ENCODE measurements at places on chromosomes 7 and 10. TPM values are rescaled to one million over a fixed set of nuclear protein-coding genes. Genes with fewer than 3 reads are reported as not detected.

Gene MEOX2
- total RNA-seq: not detected

Gene GRID2IP
- not detected for total RNA-seq

Gene AKR1C2
- 0.44 TPM for total RNA-seq

Gene FXYD4
- not detected for total RNA-seq

Gene MBL2
- total RNA-seq: not detected

Gene SKIDA1
- 0.13 TPM for total RNA-seq

Gene SFTPA2
- 3.4 TPM for total RNA-seq

Gene MDFIC
- 39.0 TPM for total RNA-seq

Gene SMKR1
- 1.3 TPM for total RNA-seq

GRCh38 chr7:70480927-70481569, 650.9 kb upstream of the GALNT17 start:
- no peak for DNase-seq

- no peak for DNase-seq
Measured at GRCh38 chr10:52143338-52143737, 170.7 kb upstream of the DKK1 start.

GRCh38 chr7:77428777-77429231, 12.7 kb upstream of the GSAP start:
- DNase-seq: no peak

DNA sequence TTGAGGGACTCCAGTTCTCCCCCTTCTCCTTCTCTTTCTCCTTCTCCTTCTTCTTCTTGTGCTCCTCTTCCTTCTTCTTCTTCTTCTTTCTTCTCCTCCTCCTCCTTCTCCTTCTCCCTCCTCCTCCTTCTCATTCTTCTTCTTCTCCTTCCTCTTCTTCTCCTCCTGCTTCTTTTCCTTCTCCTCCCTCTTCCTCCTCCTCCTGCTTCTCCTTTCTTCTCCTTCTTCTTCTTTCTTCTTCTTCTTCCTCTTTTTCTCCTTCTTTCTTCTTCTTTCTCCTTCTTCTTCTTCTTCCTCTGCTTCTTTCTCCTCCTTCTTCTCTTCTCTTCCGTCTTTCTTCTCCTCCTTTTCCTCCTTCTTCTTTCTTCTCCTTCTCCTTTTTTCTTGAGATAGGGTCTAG, 25.6 kb upstream of the LIMK1 start:
- no peak for DNase-seq

DNA sequence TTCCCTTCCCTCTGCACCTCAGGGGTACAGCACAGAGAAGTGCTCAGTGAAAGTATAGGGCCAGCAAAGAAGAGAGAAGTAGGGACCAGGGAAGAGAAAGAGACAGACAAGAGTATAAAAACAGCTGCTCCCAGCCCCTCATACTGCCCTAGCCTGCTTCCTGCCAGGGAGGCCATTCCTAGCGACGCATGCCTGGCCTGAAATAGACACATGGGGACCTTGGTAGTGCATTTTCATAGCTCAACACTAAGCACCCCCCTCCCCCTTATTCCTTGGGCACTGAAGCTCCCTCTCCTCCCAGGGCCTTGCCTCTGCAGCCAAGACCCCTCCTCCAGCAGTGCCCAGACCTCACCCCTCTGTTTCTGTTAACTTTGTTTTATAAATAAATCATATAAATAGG, 64.7 kb downstream of the ZMIZ1 start:
- DNase-seq: no peak

- DNase-seq: no peak
Measured at GRCh38 chr10:68560943-68561864, 1.1 kb downstream of the TET1 start.

GRCh38 chr10:36647540-36647939, 477.9 kb upstream of the ANKRD30A start:
- DNase-seq: no peak

GRCh38 chr7:43586251-43586900, 3.5 kb downstream of the STK17A start:
- no peak for DNase-seq

GRCh38 chr7:87876869-87877234, 559 bp downstream of the DBF4 start:
- no peak for DNase-seq

GRCh38 chr10:70737250-70737649, 47.9 kb downstream of the TBATA start:
- no peak for DNase-seq

GRCh38 chr7:151631570-151631952, 111.9 kb upstream of the RHEB start:
- DNase-seq: peak; percentile 11

- no peak for DNase-seq
Measured at GRCh38 chr10:31963589-31963980, 35.0 kb upstream of the ARHGAP12 start.

GRCh38 chr10:120700426-120700825, 150.7 kb upstream of the WDR11 start:
- no peak for DNase-seq

DNA sequence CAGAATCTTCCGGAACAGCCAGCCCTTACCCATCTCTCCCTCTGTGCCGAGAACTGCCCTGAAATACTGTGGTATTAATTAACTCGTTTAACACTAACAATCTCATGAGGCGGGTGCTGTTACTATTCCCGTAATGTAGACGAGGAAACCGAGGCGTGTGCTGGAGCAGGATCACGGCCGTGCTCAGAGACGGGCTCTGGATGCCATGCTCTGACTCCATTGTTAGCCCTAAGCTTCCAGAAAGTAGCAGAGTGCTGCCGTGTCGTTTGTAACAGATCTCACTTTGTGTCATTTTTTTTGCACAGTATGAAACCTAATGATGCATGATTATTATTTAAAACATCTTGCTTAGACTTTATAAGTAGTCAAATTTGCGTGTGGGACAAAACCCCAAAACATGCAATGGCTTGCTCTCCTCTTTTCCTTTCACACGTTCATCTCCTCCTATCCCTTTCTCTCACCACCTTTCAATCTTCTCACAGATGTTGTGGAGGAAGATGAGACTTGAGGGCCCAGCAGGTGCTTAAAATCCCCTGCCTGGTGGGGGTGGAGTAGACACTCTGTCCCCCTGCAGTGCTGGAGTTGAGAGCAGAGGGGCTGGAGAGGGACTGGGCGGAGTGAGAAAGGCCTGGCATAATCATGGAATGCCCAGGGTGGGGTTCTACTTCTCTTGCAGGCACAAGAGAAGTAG, 482 bp upstream of the ACTR3C start:
- DNase-seq: no peak

DNA sequence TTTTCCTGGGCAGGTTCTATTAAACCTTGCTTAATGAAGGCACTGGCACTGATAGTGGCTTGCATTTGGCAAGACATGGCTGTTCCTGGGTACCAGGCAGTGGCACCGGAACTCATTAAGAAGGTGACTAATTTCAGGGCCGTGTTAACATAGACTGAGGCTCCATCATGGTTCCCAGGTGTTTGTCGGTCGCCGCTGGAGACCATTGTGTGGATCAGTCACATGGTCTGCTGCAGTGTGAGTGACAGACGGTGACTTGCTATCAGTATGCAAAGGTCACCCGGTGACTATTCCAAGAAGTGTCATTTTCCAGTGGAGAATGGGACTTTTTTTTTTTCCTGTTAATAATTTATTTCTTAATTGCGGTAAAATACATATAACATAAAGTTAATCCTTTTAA, 106.3 kb downstream of the INSYN2A start:
- DNase-seq: no peak

DNA sequence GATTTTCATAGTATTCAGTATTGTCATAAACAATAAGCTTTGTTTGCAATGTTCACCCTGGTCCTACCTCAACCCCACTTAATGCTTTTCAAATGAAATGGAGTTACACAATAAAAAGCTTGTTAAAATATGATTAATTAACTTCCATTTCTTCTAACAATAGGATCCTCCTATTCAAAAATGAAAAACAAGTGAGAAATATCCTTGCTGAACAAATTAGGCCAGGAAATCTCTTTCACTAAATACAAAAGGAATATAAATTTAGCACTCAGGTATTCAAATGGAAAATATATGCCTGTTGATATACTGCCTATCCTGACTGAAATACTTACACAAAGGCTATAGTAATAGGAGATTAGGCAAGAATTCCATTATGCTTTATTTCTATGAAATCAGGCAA, 323.4 kb upstream of the GRM3 start:
- no peak for DNase-seq

DNA sequence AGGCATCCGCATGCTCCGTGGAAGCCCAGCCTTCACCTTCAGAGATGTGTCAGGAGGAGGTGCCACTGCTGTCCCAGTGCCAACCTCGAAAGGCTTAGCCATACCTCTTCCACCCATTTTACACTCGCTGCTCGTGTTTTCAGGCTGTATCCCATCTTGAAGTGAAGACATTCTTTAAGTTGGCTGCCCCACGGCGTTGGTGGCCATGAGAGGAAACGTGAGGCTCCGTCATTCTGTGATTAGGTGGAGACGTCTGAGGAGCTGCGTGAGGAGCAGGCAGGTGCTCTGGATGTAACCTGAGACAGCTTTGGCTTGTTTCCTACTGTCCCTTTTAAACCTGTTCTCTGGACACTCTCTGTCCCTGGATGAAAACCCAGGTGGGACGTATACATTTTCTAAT, 159.9 kb upstream of the RNF32 start:
- DNase-seq: no peak

- no peak for DNase-seq
Measured at GRCh38 chr10:77031531-77032187, 605.9 kb downstream of the KCNMA1 start.

- DNase-seq: peak; percentile 92
Measured at GRCh38 chr7:2299131-2299829, 15.0 kb downstream of the SNX8 start.

- no peak for DNase-seq
Measured at GRCh38 chr10:11488126-11488525, 123.3 kb downstream of the USP6NL start.

- no peak for DNase-seq
Measured at GRCh38 chr10:17240616-17241015, 12.6 kb downstream of the VIM start.

DNA sequence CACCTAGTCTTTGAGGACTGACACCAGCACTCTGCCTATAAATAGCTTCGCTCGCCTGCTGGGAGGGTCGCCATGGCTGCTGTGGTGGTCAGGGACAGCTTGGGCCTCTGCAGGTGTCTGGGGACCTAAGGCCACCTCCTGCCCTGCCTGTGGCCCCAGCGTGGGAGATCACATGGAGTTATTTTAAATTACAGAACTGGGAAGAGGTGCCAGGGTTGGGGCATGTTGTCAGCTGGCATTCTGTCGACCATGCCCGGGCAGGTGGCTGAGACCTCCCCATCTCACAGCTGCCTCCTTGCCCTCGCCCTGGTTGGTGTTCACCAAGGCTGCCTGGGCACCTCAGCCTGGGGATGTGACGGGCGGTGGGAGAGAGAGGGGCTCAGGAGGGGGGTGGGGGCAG, 18.1 kb downstream of the SHH start:
- DNase-seq: no peak

DNA sequence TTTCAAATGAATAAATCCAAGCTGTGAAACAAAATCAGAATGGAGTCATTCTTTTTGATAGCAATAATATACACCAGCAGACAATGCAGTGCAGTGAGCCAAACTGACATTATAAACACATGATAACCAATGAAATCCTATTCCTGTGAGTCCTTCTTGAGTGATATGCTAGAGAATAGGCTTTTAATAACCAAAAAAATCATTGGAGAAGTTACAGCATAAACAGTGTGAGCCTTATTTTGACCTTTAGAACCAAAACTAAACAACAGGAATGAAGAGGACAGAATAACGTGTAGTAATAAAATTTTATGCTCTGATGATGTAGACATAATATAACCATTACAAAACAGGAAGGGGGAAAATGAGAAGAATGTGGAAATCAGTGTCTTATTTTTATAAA, 8.7 kb downstream of the HUS1 start:
- DNase-seq: no peak

DNA sequence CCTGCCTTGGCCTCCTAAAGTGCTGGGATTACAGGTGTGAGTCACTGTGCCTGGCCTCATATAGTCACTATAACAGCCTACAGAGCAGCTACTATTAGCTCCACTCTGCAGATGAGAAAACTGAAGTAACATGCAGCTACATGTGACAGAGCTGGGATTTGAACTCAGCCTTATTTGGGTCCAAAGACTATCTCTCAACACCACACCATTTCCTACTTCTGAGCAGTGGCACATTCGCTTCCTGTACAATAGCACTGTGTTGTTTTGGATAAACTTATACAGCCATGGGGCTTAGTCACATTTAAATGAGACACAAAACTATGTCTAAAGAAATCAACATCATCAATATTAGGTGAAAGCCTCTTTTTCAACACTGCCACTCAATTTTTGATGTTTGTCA, 69.8 kb upstream of the DNAJB12 start:
- DNase-seq: no peak

DNA sequence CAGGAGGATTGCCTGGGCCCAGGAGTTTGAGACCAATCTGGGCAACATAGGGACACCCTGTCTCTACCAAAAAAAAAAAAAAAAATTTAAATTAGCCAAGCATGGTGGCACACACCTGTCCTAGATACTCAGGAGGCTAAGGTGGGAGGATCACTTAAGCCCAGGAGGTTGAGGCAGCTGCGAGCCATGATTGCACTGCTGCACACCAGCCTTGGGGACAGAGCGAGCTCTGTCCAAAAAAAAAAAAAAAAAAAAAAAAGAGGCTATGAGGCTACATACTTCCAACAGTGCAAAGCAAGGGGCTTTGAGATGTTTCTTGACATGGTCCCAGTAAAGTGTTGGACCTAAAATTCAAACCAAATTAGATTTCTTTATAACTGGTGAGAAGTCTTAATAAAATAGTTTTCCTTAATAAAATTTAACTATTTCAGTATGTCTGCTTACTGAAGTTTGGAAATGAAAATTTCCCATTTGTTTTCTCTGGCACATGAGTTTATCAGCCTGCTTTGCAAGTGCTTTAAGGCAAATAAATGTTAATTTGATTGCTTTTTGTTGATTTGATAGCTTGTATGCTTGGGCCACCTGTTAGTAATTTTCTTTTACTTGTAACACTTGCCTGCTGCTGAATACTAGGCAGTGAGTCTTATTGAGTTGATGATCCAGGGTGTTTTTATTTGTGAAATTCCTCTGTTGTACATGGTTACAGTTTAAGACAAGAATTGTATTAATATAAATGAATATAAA, 16.1 kb downstream of the CALU start:
- no peak for DNase-seq

DNA sequence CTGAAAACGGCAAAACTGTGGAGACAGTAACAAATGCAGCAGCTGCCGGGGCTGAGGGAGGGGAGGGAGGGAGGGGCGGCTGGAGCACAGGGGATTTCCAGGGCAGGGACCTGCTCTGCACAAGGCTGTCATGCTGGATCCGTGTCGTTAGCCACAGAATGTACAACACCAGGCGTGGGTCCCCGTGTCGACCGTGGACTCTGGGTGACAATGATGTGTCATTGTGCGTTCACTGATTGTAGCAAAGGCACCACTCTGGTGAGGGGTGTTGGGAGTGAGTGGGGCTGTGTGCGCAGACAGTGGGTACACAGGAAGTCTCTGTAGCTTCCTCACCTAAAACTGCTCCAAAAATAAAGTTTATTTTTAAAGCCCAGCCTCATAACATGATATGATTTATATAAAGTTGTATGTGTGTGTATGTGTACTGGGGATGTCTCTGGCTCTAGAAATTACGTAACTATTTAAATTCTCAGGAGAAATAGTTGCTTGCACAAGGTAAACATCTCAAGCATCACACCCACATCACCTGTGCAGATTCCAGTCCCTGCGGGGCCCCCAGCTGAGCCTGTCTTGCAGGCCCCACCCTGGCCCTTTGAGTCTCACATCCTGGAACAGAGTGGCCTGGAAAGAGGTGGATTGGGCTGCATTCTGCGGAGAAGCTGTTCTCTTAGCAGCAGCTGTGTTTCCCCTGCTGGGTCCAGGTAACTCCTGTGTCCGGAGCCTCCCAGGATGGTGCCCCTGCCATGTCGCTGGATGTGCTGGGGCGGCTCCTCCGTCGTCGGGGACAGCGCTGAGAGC, 135.7 kb downstream of the DYNC2I1 start:
- no peak for DNase-seq

GRCh38 chr7:84469034-84469433, 274.4 kb upstream of the SEMA3A start:
- DNase-seq: no peak
